ENCODE measurements at places on chromosomes 2 and 18.

GRCh38 chr2:148027822-148028221, 6.9 kb downstream of the MBD5 start:
- DNase-seq: no peak

DNA sequence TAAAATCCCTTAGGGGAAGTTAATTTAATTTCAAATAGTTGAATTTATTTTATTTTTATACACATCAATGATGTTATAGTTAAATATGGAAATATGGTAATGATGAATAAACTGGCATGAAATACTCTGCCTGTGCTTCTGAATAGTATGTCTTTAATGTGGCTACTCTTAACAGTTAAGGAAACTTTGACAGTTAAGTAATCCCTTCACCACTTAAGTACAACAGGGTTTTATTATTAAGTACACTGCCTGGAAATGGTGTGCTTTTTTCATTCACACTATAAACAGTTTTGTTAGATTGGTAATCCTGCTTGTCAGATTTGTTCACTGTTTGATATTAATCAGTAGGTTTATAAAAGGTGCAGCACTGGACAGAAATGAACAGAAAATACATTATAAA, 412.0 kb upstream of the ZEB2 start:
- no peak for DNase-seq

DNA sequence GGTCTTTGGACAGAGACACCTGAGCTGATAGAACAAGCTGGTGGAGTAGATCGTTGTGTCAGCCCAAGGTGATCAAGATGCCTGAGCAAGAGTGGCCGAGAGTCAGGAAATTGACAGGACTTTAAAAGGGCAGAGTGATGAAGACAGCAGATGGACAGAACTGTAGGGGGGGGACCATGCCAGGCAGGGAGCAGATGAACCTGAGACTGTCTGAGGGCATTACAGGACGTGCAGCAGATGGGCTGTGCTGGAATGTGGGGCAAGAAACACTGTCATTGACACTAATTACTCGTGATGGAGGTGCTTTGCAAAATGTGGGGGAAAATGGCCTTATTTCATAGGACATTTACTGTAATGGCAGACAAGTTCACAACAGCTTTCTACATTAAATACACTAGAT, 225.0 kb downstream of the THSD7B start:
- no peak for DNase-seq

DNA sequence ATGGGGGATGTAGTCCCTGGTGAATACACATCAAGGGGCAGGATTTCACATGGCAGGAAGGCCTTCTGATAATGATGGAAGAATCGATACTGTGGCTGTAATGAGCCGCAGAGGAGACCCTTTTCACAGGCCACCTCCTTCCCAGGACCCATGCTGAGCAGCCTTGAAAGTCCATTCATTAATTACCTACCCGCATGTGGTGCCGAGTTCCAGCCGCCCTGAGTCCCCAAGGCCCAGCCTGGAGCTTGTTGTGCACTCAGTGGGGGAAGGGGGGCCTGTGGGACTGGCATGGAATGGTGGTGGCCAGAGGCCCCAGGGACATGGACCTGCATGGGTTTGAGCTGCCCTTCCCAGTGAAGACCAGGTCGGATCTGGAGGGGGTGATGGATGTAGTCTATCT, 25.5 kb downstream of the ASB18 start:
- no peak for DNase-seq

DNA sequence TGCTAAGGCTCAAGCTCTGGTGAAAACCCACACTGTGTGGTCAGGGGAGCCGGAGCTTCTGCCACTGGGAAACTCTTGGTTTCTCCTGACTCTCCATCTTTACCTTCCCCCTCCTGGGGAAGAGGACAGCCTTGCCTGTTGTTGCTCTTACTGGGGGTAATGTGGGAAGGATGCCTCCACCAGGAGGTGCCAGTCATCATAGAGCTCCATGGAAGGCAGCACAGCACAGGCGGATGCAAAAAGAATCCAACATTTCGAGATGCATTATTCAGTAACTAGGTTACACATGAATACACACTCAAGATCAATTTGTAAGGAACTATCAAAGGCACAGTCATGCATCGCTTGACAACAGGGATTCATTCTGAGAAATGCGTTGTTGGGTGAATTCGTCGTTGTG, 322.6 kb downstream of the AFF3 start:
- no peak for DNase-seq
